Stimulated activated CD8-positive, alpha-beta memory T cell treated with anti-CD3 and anti-CD28 coated beads, Interleukin-4, amount 100 ng/mL, for 1 hour (primary cell): ENCODE measurements at places on chromosomes 6 and 20.

- DNase-seq: no peak
Measured at GRCh38 chr6:167793421-167793820, 33.3 kb upstream of the AFDN start.

- no peak for DNase-seq
Measured at GRCh38 chr6:13413466-13413862, 73.9 kb downstream of the GFOD1 start.

GRCh38 chr20:37636977-37637376 is 56.9 kb upstream of the CTNNBL1 start:
- DNase-seq: no peak

GRCh38 chr6:79196912-79197311 is 37.6 kb downstream of the HMGN3 start:
- DNase-seq: no peak
